ENCODE measurements at places on chromosomes 6 and 20.

DNA sequence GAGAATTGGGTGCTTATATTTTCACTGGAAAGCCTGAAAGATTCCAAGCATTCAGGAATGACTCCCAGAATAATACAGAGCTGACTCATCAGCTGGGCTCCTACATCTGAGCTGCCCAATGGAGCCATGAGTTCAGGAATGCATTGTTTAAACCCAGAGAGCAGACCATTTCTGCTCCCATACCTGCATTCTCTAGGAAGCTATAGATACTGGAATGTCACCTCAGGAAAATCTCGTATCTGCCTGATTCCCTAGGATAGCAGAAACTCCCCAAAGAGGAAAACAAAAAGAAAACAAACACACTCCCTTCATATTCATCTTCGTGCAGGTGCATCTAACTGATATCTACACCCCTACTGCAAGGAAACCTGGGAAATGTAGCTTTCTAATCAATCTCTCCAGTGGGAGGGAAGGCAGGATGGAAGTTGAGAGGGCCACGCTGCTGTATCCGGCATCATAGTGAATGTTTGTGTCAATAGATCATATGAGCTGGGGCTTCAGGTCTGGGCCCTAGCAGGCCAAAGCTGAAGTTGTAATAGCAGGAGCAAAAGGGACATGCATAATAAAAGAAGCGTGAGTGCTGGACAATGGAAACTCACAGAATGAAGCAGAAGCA, 8.2 kb upstream of the SLC2A12 start:
- no peak for DNase-seq

DNA sequence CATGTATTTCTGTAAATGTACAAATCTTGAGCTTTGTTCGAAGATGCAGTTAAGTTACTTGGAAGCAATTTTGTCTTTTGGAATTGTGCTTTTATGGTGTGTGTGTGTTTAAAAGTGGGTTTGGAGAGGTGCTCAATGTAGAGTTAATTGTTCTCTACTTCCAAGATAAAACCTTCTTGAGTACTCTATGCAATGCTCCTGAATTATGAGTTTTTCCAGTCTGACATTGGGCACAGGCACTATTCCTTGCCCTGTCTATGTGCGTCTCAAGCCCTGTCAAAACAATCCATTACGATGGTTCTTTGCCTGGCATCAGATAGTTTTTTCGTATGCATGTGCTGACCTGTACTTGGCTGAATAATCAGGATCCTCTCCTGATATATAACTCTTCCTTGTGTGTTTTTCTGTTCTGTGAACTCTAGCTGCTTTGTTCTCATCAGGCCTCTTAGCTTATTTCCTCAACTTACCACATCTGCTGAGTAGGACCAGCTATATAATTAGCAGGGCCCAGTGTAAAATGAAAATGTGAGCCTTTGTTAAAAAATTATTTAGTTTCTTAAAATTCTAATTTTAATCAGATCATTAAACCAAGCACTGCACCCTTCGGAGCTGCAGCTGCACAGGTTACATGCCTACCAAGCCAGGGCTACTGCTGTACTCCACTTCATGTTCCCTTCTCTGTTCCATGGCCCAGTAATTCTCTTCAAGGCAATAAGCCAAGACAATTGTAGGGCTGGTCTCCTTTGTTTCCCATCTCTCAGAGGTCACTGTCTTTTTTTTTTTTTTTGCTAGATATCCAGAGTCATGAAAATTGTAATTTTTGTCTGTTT, 160.1 kb downstream of the ZFAND3 start:
- DNase-seq = no peak

DNA sequence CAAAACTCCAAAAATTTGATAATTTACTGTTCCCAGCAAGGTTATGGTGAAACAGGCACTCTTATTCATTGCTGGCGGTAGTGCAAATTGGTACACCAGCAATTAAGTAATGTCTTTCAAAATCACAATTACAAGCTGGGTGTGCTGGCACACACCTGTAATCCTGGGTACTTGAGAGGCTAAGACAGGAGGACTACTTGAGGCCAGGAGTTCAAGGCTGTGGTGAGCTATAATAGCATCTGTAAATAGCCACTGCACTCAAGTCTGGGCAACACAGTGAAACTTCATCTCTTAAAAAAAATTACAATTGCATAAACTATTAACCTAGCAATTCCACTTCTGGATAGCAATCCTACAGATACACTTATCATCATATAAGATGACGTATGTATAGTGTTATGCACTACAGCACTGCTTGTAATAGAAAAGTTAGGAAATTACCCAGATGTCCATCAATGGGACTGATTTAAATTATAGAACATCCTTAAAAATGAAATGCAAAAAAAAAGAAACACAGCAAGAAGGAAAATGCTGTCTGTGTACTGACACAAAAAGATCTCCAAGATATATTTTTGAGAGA, 31.4 kb downstream of the NCOA6 start:
- DNase-seq = no peak

GRCh38 chr6:138857775-138858174, 61.9 kb downstream of the ECT2L start:
- no peak for DNase-seq

GRCh38 chr20:33838035-33838864, 27.1 kb downstream of the CHMP4B start:
- peak; percentile 33 for DNase-seq

- DNase-seq = no peak
Observed at GRCh38 chr20:45919542-45920399, 7.8 kb upstream of the PLTP start.

- DNase-seq = no peak
Observed at GRCh38 chr6:93727447-93727846, 308.1 kb upstream of the EPHA7 start.

DNA sequence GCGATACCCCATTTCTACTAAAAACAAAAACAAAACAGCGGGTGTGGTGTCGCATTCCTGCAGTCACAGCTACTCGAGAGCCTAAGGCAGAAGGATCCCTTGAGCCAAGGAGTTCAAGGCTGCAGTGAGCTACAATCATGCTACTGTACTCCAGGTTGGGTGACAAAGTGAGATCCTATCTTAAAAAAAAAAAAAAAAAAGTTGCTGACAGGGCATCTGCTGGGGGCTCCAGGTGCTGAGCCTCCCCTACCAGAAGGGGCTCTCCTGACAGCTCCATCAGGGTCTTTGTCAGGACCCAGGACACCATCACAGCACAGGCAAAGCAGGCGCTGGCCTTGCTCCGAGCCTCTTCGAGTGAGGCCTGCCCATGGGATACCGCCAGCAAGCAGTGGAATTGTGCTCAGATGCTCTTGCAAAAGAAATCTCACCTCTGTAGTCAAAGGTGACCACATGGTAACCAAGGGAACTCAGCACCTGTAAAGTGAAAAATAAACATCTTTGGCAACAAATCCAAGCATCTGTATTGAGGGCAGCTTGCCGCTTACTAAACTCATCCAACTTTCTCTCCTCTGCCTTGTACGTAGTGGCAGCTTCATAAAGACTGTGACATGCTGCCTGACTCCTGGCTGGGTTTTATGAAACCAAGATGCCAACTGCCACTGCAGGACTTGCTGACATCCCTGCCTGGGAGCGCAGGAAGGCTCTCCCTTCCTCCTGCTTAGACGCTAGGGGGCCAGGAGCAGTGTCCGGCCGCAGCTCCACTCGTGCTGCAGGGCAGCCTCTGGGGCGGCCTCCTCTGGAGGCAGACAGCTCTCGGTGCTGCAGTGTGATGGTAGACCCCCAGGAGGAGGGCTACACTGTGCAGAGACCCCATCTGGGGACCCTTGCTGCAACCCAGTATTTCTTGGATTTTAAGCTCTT, 66.9 kb downstream of the PYGB start:
- DNase-seq = no peak

DNA sequence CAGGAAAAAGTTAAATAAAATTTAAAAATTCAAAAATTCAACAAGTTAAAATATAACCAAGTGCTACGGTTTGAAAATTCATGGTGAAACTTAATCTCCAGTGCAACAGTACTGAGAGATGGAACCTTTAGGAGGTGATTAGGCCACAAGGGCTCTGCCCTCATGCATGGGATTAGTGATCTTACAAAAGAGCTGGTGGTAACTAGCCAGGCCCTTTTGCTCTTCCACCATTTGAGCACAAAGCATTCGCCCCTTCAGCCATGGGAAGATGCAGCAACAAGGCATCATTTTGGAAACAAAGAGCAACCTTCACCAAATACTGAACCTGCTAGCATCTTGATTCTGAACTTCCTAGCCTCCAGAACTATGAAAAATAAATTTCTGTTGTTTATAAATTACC, 80.9 kb downstream of the RNGTT start:
- no peak for DNase-seq

DNA sequence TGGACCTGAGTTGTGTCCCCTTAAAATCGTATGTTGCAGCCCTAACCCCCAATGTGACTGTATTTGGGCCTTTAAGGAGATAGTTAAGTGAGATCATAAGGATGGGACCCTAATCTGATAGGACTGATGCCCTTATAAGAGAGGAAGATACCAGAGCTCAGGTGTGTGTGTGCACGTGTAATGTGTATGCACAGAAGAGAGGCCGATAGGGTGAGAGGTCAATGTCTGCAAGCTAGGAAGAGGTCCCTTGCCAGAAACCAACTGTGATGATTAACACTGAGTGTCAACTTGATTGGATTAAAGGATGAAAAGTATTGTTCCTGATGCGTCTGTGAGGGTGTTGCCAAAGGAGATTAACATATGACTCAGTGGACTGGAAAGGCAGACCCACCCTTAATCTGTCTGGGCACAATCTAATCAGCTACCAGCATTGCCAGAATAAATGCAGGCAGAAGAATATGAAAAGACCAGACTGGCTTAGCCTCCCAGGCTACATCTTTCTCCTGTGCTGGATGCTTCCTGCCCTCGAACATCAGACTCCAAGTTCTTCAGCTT, 299.8 kb downstream of the LRFN2 start:
- DNase-seq = no peak

- no peak for DNase-seq
Observed at GRCh38 chr6:79672631-79673111, 41.5 kb downstream of the SH3BGRL2 start.

DNA sequence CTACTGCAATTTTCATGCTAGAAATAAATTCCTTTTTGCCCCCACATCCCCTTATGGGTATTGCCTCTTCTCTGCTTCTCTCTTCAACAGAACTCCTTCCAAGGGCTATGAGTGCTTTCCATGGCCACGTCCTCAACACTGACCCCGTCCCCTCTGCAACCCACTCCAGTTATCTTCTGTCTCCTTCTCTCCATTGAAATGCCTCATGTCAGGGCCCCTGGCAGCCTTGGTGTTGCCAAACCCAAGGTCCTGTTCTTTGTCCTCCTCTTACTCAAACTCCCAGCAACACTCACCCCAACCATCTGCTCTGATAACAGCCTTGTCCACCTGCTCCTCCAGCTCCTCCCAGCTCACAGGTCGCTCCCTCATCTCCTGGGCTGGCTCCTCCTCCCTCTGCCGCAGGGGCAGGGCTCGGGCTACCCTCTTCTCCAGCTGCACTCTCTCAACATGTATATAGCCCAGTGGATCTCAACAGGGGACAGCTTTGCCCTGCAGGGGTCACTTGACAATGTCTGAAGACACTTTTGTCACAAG, 196.1 kb upstream of the QKI start:
- DNase-seq = no peak

- DNase-seq = no peak
Observed at GRCh38 chr6:43171707-43172103, 636 bp downstream of the SRF start.

DNA sequence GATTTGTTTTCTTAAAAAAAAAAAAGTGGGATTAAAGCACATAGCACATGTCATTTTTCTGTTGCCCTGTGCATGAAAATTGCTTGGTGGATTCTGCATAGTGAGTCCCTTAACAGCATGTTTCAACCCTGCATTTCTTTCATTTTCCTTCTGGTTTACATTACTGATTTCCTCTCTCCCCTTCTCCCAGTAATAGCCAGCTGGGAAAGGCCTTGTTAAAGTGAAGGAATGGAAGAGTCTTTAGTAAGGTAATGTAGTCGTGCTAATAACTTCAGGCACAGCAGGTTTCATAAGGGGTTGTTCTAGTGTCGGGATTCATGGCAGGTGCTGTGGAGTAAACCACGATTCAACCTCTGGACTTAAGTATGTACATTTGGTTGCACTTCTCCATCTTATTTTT, 202.4 kb downstream of the FARS2 start:
- no peak for DNase-seq

GRCh38 chr20:15380770-15381169, 1043.4 kb upstream of the FLRT3 start:
- no peak for DNase-seq

- no peak for DNase-seq
Observed at GRCh38 chr6:130041594-130041993, 23.2 kb downstream of the L3MBTL3 start.

GRCh38 chr6:167420858-167421766, 96.2 kb downstream of the TTLL2 start:
- no peak for DNase-seq

GRCh38 chr6:92460133-92460532, 959.2 kb downstream of the EPHA7 start:
- DNase-seq = no peak

GRCh38 chr6:106411056-106411455, 50.5 kb downstream of the CRYBG1 start:
- no peak for DNase-seq

- no peak for DNase-seq
Observed at GRCh38 chr20:822651-823573, 10.6 kb upstream of the FAM110A start.

DNA sequence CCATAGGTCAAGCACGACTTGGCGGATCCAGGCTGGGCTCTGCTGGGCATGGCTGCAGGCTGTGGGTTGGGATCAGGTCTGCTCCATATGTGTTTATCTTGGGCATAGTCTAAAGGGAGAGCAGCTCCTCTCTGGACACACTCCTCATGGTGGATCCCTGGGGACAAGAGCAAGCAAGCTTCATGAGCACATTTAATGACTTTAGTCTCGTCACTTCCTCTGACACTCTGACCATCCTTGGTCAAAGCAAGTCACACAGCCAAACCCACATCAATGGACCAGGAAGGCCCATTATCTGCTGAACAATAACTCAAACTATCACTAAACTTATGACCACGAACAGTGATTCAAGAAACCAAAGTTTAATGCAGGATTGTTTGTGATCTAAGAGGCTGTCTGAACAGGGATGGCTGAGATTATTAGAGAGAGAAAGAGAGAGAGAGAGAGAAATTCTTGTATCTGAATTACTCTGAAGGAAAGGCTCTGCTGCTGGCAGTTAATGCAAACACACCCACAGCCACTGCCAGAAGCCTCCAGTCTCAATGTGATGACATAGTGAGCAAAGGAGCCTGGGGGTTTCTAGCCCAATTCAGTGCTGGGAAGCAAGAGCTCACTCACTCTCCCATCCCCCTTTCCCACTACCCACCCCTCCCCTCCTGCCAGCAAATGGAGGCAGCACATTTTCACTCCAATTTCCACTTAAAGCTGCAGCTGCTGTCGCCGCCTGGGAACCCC, 490.2 kb upstream of the SULF2 start:
- no peak for DNase-seq

- DNase-seq = no peak
Observed at GRCh38 chr6:87741001-87741650, 39.1 kb upstream of the AKIRIN2 start.

DNA sequence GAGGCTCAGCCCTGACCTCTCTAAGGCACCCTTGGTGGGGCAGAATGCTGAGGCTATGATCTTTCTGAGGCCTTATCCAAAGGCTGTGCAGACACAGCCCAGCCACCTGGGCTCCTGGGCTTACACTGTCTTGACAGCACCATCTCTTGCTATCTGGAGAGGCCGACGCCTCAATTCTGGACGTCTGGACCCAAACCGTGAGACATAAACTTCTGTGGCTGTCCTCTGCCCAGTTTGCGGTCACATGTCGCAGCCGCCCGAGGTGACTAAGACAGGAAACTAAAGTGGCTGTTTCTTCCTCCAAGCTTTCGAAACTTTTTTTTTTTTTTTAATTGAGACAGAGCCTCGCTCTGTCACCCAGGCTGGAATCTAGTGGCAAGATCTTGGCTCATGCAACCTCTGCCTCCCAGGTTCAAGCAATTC, 49.3 kb downstream of the PRR18 start:
- DNase-seq = peak; percentile 95

Measured in MV-4-11 (cell line).